ENCODE measurements at places on chromosomes 12 and 14.

DNA sequence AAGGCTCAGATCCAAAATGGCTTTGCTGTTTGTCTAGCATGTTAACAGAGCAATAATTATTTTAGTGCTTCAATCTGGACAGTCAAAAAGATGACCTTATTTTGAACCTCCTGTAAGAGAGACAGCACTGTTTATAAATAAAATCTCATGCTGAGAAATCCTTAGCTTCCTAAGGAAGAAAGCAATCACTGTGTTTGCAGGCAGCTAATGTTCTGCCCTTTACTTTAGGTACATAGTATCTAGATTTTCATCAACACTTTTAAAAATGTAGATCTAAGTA, 105.3 kb downstream of the PRKD1 start:
- no peak for DNase-seq

GRCh38 chr14:65850429-65851135, 438.1 kb downstream of the FUT8 start:
- no peak for DNase-seq

- no peak for DNase-seq
These were observed 17.7 kb downstream of the EPYC start for GRCh38 chr12:90987101-90987500.

DNA sequence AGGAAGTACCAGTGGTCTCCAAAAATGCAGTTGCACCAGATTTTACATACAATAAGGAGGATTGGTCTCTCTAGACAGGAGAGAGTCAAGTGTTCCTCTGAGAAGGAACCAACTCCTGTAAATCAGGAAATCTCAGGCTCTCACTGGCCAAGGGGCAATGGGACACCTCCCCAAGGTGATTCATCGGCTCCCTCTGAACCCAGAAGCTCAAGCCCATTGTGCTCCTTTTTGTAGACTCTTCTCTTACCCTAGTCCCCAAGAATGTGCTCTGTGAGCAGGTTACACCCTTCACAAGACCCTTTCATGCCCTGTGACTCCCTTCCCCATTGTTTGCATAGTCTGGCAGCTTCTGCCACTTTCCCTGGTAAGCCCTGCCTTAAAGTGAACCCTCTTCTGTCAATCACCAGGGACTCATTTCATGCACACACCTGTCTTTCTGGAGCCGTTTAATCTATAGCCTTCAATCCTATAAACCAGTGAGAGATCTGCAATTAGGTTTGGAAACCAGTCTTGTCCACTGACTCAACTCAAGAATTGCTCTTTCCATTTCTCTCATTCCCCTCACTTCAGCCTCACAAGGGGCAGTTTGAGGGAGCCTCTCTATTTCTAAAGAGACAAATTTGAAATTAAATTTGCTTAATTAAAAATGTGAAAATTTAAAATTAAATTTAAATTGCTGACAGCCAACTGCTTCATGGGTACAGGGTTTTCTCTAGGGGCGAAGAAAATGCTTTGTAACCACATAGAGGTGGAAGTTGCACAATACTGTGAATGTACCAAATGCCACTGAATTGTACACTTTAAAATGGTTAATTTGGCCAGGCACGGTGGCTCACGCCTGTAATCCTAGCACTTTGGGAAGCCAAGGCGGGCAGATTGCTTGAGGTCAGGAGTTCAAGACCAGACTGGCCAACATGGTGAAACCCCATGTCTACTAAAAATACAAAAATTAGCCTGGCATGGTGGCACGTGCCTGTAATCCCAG, 38.3 kb upstream of the LTA4H start:
- DNase-seq, result no peak

DNA sequence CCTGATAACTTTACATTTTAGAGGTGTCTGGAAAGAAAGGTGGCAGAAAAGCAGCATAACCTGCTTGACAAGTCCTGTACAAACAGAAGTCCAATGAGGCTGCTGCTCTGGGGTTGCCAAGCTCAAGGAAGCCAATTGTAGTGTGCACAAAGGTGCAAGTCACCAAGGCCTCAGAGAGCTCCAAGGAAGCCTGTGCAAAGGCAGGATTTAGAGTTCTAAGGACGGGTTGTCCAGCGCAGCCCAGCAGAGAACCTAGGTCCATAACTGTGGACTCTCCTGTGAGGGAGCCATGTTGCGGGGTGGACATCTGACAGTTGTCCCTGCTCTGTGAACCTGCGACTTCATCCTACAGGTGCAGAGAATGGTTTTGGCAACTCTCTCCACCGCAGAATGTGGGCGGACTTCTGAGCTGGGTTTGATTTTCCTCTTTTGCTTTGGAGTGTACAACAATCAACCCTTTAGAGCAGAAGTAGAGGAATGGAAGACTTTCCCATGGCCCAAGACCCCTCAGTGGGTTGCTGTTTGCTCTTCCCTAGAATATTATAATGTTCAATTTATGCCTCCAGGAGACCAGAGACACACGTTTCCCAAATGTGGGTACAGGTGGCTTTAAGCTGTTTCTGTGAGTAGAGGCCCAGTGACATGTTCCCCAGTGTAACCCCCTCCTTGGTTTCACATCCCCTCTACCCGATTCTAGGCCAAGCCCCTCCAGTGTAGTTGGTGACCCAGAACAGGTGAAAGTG, 81.0 kb downstream of the ETV6 start:
- no peak for DNase-seq

DNA sequence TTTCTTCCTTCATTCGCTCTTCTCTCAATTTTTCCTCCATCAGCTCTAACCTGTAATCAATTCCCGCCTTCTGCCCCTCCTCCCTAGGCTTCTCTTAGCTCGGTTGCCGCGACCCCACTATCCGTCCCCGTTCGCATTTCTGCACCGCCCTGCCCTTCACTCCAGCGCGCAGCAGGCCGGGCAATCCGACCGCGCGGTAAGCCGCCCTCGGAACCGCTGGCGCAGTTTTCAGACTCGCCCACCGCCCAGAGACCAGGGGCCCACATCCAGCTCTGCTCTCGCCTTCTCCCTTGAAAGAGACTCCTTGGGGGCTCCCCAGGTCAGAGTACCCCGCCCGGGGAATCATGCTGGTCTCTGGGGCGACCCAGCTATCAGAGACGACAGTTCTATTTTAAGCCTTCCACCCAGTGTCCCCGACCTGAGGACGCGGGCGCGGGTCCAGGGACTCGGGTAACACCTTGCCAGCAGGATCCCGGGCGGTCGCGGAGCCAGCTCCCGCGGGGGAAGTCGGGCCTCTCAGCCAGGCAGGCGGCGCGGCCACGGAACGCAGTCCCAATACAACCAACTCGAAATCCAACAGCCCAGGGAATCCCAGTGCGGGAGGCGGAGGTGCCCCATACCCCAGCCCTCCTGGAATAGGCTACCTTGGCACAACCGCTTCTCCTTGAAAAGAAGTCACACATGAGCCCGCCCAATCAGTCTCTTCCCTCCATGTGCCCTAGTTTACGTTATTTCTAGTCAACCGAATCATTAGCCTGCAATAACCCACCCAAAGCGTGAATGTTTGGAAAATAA, 5.7 kb upstream of the SLC38A4 start:
- DNase-seq, result peak; percentile 56

Measured in heart left ventricle (tissue), 16 donors.